ENCODE measurements at places on chromosomes 6 and 20. TPM values are rescaled to one million over a fixed set of nuclear protein-coding genes. Genes with fewer than 3 reads are reported as not detected.

The KIF6 gene
- total RNA-seq = not detected

The PPP1R14C gene
- total RNA-seq = not detected

The BMP5 gene
- total RNA-seq = not detected

The BPIFB4 gene
- total RNA-seq = not detected

The CST4 gene
- not detected for total RNA-seq

The HSPA1L gene
- total RNA-seq = 3.8 TPM

The HLA-DQA2 gene
- total RNA-seq = not detected

The HFE gene
- 1.7 TPM for total RNA-seq

The SRMS gene
- not detected for total RNA-seq

The BANF2 gene
- total RNA-seq = not detected

The BPIFB1 gene
- not detected for total RNA-seq

The RNF39 gene
- not detected for total RNA-seq

The SCUBE3 gene
- total RNA-seq = not detected

The PHACTR3 gene
- total RNA-seq = not detected

The PTPRT gene
- not detected for total RNA-seq

The LIN28B gene
- total RNA-seq = not detected

The TUBE1 gene
- 16.7 TPM for total RNA-seq

The PTPN1 gene
- total RNA-seq = 76.1 TPM

The EYA2 gene
- not detected for total RNA-seq

The XRN2 gene
- 72.6 TPM for total RNA-seq

The TRIM15 gene
- not detected for total RNA-seq

The CDH26 gene
- 0.58 TPM for total RNA-seq

The GTSF1L gene
- total RNA-seq = 0.29 TPM

All from activated naive CD4-positive, alpha-beta T cell treated with anti-CD3 and anti-CD28 coated beads, Interleukin-2, amount 10 ng/mL, durations not matched to agents 5 hours and 36 hours (primary cell).